NCI-H446 treated with DMSO at 0.1 percent for 48 hours (cell line): ENCODE measurements at places on chromosomes 7 and 10.

DNA sequence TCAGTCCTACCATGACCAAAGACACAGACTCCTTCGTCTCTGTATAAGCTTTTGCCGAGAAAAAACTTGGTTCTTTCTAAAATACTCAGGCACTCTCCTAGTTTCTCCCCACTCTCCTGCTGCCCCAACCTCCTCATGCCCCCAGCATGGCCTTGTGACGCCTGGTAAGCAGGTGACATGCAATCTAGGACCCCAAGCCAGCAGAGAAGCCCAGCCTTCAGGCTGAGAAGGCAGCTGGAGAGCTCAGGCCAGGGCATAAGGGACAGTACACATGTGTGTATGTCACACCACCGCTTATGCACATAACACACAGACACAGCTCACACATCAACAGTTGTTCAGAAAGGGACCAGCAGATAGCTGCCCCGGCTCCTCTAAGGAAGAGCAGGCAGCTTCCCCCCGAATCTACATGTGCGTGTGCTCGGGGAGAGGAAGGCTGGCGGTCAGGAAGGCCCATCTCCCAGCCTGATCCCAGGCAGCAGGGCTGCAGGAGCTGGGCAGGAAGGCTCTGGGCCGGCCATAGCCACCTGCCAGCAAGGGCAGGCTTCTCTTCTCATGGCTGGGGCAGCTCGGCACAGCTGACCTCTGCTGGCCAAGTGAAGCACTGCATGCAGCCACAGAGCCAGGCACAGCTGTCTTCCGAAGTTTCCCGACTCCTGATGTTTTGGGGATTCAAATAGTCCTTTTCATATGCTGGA, 8.5 kb downstream of the DDX56 start:
- DNase-seq = no peak

DNA sequence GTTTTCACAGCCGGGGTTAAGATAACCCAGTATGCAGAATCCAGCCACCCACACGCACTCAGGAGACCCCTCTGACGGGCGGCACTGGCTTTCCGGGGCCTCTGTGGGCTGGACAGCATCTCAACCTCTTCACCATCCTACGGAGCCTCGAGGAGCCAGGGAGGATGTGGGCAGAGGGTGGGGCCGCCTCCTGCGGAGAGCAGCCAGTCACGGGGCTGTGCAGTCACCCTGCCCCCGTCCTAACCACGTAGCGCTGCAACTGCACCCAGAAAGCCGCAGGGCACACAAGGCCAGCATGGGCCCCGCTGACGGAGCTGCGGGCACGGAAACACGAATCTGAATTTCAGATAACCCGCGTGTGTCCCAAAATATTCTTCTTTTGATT, 270.3 kb downstream of the ELFN1 start:
- no peak for DNase-seq

DNA sequence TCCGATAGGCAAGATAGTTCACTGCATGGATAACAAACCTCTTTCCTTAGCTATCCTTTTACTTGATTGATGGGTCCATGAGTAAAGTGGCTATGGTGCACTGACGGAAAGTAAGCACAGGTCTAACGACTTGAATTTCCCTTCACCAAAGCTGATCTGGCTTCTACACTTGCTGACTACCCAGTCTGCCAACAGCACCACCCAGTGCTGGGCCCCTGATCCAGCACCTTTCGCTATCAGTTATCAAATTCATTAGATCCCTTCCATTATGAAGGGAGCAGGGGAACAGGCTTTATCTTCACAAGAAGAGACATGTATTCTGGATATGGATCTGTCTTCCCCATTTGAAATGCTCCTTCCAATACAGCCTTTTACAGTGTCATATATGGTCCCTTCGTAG, 855.9 kb downstream of the GRID1 start:
- no peak for DNase-seq

GRCh38 chr7:15403751-15404150, 158.1 kb downstream of the AGMO start:
- no peak for DNase-seq

GRCh38 chr7:25148772-25149575, 23.9 kb upstream of the CYCS start:
- DNase-seq = no peak

GRCh38 chr10:106826716-106827115, 337.8 kb downstream of the SORCS1 start:
- no peak for DNase-seq

DNA sequence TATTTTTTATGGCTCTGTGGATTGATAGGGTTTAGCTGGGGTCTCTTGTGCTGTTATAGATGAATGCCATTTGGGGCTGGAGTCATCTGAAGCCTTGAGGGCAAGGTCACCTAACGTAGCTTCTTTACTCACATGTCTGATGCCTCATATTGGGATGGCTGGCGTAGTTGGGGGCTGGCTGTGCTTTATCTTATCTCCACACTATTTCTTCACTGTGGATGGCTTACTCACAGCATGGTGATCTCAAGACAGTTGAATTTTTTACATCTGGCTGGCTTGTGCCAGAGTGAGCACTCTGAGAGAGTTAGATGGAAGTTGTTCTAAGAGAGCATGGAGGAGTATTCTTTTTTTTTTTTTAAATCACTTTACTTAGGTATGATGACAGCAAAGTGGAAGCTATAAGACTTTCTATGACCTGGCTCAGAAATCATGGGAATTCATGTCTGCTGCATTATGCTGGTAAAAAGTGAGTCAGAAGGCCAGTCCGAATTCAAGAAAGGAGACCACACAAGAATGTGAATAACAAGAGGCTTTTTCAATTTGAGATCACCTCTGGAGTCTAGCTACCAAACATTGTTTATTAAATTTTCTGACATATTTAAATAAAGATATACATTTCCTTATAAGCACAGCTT, 252.4 kb upstream of the TPK1 start:
- no peak for DNase-seq

DNA sequence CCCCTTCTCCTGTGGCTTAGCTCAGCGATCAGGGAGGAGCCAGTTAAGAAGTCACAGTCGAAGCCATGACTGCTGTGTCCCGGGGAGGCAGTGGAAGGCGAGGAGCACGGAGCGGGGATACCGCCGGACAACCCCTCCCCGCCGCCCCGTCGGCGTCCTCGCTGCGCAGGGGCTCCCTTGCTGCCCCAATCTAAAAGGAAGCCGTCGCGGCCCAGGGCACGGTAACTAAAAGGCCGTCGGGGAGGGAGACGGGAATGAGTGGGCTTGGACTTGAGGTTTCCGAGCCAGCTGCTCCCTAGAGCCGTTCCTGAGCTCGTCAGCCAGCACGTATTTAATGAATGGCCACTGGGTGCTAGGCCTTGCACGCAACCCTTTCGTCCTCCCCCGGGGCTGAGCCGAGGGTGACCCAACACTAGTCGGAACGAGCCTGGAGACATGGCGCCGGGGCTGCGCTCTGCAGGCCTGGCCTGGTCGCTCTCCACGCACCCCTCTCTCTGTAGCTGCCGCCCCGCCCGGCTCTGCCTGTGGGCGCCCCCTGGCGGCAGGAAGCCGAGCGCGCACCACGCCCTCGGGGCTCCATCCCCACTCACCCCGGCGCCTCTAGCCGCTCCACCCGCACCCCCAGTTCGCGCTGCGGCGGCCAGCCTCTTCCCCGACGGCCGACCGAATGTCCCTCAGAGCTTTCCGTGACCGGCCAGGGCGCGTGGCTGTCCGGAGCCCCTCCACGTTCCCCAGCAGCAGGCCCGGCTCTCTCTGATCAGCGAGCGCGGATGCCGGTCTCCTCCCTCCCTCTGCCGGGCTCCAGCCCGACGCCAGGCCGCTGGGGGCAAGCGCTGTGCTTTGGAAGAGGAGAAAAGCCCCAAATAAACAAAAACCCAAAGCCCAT, 29.3 kb upstream of the KCNK18 start:
- no peak for DNase-seq

- DNase-seq = peak; percentile 65
These were observed 29.8 kb downstream of the MTURN start for GRCh38 chr7:30164567-30164966.

GRCh38 chr7:149302865-149303264, 40.9 kb downstream of the ZNF783 start:
- no peak for DNase-seq

DNA sequence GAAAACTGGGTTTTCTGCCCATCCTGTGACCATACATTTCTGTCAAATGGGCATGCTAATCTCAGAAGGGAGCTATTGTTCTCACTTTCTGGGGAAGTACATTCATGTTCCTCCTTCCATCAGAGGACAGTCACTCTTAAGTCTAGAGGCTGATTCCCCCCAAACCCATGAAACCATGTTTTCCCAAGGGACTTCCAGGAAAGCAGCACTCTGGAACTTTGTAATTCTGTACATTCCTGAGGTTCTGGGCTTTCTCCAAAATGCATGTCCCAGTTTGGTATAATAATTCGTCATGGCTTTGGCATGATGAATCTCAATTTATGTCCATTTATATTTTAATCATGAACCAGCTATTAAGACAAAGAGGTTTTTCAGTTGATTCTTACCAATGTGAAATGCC, 688.1 kb downstream of the LRMDA start:
- no peak for DNase-seq

GRCh38 chr10:21528236-21529031, 3.0 kb upstream of the SKIDA1 start:
- no peak for DNase-seq

GRCh38 chr7:66169616-66170015, 35.5 kb upstream of the TPST1 start:
- DNase-seq = no peak
